Stimulated activated CD4-positive, alpha-beta T cell treated with anti-CD3 and anti-CD28 coated beads, Interleukin-1b, Interleukin-23, amount 100 ng/mL, for 1 hour (primary cell): ENCODE measurements at places on chromosomes 12 and 14.

- DNase-seq = no peak
Observed at GRCh38 chr14:69547701-69548348, 26.8 kb downstream of the CCDC177 start.

DNA sequence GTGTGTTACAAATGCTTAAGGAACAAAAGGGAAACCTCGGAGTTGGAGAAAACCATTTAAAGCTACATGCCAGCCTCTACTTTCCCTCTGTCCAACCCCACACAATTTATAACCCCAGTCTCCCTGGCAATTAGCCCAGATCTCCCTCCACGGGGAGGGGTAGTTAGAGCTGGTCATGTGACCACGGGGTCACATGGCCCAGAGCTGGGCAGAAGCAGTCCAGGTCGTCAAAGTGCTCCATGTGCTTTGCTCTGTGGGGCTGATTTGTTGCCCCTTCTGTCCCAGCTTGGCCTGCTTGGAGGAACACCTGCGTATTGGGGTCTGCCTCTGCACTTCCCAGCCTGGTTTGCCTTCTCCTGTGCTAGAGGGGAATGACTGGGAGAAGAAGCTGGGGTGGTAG lies 219.1 kb downstream of the RBM19 start:
- no peak for DNase-seq

GRCh38 chr12:96143392-96143791 lies 50.8 kb upstream of the ELK3 start:
- DNase-seq = no peak

DNA sequence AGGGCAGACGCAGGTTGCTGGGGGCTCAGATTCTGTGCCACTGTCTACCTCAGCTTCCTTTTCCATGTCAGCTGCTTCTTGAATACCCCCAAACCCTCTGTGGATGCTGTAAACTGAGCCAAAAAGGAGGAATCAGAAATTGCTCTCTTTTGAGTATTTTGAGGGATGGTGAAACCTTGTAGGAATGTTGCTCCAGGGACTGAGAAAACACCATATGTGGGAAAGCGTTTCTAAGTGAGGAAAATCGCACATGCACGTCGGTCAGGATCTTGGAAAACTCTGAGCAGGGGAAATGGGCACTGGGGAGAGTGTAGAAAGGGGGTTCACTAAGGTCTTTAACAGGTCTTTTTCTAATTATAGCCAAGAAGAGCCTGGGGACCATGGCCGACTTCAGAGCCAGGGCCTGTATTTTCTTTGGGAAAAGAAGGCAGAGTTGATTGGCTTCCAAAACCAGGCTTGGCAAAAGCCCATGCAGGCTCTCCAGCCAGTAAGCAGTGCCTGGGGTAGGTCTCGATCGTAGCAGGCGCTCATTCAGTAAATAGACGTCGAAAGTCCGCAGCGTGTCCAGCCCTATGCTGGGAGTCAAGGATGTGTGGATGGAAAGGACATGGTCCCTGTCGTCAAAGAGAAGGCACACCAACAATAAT lies 58.0 kb downstream of the NTF3 start:
- DNase-seq = no peak

- no peak for DNase-seq
Observed at GRCh38 chr12:116159593-116160200, 117.8 kb downstream of the MED13L start.

DNA sequence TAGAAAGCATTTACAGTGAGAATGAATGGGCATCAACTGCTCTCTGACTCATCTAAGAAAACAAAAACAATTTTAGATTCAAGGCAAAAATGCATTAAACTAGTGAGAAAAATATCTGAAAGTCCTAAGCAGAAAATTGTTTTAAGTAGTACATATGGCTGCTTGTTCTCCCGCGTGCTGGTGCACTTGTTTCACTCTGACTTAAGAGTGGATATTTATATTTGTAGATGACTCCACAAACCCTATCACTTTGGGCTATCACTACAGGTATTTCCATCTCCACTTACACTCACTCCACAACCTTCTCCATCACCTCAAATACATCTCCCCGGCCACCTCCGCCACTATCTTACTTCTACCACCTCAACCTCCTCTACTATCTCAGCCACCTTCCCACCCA lies 253.9 kb upstream of the EGLN3 start:
- no peak for DNase-seq

DNA sequence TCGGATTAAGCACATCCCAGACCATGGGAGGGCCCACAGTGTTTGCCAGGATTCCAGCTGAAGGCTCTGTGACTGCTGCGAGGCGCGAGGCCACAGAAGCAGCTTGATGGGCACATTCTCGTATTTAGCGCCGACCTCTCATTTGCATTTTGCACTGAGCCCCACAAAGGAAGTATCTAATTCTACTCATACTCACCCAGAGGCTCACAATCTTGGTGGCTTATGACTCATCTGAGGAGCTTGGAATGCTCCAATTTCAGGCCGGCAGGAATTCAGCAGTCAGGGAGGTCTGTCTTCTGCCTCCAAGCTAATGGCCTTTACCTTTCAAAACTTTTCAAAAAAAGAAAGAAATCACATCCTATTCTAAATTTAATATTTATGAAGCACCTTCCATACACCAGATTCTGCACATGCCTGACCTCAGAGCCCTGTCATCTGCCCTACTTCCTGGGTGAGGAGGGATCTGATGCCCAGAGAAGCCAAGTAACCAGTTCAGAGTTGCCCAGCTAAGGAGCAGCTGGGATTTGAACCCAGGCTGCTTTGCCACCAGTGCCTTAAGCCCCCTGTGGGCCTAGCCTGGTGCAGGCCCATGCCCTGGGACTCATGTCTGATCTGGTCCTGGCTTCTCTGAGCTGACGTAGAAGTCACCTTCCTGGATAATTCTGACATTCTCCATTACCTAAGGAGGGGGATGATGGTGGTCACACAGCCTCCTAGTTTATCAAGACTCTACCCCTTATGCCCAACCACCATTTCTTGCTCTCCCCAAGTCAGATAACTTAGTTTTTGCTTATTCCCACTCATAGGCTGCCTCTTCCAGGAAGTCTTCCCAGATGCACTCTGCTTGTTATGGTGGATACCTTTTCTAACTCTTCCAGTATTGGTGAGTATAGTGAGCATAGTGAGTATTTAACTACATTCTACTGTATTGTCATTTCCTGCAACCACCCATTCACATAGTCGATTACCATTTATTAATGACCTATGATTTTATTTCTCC lies 198.9 kb downstream of the RBM19 start:
- no peak for DNase-seq

DNA sequence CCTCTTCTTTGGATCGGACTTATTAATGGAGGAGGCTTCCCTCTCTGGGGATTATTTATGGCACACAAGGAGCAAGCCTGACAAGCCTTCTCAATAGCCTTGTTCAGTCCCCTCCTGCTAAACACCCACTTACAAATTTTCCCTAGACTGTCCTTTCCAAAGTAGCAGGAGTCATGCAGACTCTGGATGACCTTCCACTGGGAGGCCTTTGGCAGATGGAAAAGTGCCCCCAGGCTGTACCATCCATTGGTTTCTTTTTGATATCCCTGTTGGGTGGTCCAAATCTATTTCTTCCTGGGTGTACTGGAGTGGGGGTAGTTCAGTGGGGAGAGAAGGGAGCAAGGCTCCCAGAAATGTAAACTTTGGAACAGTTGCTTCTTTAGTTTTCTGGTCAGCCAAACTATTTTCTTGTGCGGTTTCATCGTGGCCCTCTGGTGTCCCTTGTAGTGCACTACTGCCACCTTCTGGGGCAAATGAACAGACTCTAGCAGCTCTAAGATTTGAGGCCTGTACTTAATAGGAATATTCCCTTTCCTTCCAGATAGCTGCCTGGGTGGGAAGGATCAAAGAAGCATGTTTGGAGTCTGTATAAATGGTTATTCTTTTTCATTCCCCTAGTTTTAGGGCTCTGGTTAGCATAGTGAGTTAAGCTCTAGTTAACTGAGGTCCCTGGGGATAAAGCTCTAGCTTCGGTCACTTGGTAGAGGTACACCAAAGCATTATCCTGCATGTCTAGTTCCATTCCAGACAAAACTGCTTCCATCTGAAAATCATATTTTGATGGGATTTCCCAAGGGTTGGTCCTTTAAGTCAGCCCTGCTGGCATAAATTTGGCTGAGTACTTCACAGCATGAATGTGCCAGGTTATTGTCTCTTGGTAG lies 409.5 kb downstream of the SLC6A15 start:
- no peak for DNase-seq

DNA sequence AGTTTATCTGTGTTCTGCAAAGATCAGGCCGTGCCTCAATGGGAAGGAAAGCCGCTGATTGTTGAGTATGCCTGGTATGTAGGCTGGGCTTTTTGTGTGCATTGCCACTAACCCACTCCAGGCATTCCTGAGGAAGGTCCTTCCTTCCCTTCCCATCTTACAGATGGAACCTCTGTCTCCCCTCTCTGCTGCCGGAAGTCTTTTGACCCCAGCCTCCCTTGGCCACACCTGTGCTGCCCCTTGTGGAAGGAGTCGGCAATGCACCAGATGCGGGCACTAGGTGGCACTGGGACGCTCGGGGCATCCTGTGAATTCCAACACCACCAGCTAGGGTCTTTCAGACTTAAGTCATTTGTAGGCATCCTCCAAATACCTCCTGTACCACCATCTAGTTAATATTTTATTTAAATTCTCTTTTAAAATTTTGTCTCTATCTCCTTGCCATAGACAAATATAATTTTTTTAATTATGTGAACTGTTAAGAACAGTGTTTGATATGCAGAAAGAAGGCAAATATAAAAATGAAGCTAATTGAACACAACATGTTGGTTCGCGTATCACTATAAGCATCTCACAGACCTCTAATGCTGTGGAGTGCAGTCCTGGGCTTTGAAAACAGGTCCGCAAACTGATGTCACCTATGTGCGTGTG lies 99.6 kb downstream of the RIN3 start:
- DNase-seq = no peak

- DNase-seq = no peak
Observed at GRCh38 chr12:94851396-94852028, 152.0 kb downstream of the NDUFA12 start.

GRCh38 chr12:110744151-110744571 lies 1.5 kb upstream of the PPP1CC start:
- DNase-seq = no peak

DNA sequence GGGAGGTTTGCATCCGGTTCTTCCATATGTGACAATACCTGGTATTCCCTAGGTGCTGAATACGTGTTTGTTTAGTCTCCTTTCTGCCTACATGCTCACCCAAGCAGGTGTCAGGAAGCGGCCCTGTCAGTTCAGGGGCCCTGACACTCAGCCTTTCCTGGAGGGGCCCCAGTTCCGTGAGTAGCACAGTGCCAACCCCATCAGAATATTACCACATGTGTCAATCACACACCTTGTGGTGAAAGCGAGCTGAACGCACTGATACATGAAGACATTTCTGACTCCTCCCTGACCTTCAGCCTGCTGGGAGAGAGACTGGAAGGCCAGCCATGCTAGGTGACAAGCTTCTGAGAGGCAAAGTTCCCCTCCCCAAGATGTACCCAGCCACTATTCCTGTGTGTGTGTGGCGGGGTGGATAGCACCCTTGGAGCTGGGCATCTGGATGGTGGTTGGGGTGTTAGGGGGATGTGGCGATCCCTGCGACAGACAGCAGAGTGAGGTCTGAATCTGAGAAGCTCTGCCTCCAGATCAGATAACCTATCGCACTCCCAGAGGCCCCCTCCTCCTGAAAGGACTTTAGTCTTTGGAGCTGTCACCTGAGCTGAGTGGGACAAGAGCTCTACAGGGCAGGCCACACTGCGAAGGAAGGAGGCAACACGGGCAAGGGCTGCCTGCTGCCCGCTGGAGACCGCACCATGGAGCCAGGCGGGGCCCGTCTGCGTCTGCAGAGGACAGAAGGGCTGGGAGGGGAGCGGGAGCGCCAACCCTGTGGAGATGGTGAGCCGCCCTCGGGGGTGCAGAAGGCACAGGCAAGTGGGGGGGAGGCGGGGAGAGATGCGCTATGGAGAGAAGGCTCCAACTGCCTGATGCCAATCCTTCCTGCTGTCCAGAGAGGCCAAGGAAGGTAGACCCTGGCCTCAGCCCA lies at the start of gene SOAT2:
Gene SOAT2 (plus strand): TSS at position 604 of the 925 bp plus-strand sequence. CDS start 92 bp downstream, at position 696.
- no peak for DNase-seq

GRCh38 chr12:92445253-92446082 lies 257.3 kb upstream of the PLEKHG7 start:
- no peak for DNase-seq

DNA sequence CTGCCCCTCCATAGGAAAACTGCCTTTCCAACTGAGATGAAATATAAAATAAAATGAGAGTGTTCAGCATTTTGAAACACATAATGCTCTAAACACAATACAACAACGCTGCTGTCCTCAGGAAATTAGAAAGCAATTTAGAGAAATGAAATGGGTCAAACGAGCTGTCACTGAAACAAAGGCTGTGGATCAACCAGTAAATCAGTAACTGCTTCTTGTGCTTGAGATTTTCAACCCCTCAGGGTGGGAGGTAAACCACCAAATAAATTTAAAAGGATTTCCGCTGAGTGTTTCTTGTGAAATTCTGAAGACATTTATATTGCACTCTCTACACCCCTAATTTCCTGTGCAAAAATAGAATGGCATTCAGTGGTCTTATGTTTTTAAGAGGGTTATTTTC lies 657.1 kb upstream of the SEL1L start:
- DNase-seq = no peak

GRCh38 chr14:59175404-59175803 lies 13.1 kb upstream of the DAAM1 start:
- DNase-seq = no peak

DNA sequence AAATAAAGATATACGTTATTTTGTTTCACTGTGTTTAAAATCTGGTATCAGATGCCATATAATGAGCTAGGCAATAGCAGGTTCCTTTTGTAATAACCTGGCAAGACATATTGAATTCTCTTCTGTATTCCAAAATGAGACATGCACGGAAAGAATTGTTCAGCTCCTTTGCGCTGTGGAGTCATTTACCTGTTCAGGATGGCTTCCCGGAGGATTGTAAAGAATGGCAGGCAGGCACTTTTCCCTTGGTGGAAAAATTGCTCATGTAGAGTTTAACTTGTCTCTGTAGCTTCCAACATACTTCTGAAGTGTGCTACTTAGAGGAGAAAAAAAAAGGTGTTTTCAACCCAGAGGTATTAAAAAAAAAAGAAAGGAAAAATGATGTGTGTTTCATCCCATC lies 805.2 kb downstream of the GALC start:
- DNase-seq = no peak
